ENCODE measurements at places on chromosomes 1 and 21. TPM values are rescaled to one million over a fixed set of nuclear protein-coding genes. Genes with fewer than 3 reads are reported as not detected.

Gene RGS13
- total RNA-seq = not detected

Gene CRYBG2
- total RNA-seq = 0.03 TPM

Gene HCN3
- 2.0 TPM for total RNA-seq

Gene SLAMF6
- total RNA-seq = not detected

Gene APCS
- total RNA-seq = not detected

All from A375 (cell line).